ENCODE measurements at places on chromosomes 6 and 20.

DNA sequence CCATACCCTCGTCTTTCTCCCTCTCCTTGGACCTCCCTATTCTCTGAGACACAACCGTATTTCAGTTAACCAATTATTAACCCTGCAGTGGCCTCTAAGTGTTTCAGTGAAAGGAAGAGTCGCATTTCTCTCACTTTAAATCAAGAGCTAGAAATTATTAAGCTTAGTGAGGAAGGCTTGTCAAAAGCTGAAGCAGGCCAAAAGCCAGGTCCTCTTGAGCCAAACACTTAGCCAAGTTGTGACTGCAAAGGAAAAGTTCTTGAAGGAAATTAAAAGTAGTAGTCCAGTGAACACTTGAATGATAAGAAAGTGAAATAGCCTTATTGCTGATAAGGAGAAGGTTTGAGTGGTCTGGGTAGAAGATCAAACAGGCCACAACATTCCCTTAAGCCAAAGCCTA, 58.3 kb downstream of the SNX9 start:
- DNase-seq: no peak

GRCh38 chr20:9280666-9281065, 211.8 kb downstream of the PLCB4 start:
- no peak for DNase-seq

- DNase-seq: no peak
Measured at GRCh38 chr6:137708481-137708880, 158.6 kb upstream of the TNFAIP3 start.

- no peak for DNase-seq
Measured at GRCh38 chr20:32526125-32526524, 59.0 kb downstream of the NOL4L start.

DNA sequence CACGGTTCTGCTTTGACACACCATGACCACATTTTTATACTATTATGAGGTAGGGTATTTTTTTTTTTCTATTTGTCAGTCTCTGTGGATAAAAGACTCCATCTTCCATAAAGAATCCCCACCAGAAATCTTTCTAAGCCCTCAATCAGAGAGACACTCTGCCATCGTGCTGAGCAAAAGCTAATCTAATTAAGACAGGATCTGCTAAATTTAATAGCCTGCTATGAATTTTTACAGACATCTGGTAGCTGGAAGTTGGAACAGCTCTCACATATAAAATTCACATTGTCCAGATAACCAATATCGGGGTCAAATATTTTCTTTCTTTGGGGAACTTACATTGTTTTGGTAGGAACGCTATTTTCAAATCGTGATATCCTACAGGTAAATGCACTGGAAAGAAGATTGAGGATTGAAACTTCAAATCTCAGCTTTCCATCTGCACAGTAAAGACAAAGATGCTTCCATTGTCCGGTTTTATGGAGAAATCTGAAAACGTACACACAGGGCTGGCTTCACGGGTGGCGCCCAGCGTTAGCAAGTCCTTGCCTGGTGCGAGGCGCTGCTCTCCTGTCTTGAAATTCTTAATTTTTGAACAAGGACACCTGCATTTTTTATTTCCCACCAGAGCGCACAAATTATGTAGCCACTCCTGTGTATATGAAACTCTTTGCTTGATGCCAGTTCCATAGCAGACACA, 573.8 kb upstream of the NOX3 start:
- no peak for DNase-seq

DNA sequence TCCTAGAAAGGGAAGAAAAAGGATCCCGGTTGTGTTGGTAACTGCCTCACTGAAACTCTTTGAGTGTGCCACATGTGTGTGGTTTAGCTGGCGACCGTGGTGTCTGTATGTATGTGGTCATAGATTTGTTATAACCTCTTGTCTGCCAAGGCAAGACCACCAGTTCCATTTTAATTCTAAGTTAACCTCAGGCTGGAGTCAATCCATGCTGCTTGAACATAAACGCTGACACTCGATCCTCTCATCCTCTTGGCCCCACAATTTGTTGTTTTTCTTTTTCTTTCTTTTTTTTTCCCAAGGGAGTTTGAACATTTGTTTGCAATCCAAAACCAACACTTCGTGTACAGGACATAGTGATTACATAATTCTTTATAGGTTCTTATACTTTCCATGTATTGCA, 318.9 kb upstream of the JAG1 start:
- DNase-seq: no peak

DNA sequence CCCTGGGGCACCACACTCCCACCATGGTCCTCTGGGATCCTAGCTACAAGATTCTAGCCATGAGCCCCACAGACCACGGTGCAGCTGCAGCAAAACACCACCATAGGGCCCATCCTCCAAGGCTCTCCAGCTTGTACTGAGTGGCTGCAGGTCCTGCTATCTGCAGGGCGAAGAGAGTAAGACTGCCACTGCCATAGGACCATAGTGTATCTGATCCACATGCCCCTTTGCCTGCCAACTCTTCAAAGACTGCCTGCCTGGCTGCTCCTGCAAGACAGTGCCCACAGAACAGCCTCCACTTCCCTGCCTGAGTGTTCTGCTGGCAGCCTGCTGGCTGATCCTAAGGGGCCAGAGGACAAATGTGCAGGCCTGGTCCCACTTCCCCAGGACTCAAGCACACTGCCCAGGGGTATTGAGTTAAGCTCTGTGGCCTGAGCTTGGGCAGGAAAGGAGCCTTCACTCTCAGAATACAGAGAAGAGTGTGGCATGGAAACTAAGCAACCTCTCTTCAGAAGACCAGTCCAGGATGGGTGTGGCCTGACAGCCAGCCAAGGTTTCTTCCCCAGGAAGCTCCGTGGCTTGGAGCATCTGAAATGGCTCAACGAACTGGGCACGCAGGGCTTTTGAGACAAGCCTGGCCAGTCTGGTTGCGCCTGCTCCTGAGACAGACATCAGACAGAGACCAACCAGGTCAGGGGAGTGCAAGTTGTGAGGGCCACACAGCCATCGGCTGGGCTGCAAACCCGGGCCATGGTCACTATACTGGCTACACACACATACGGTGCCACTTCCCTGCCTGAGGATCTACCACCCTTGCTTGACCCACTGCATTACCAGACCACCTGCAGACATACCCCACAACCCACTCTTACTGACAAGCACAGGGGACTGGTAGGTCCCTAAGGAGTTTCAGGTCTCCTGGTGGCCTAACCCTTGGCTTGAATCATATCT, 54.5 kb downstream of the RNGTT start:
- DNase-seq: no peak

GRCh38 chr6:157335829-157336228, 12.5 kb upstream of the TMEM242 start:
- DNase-seq: no peak

DNA sequence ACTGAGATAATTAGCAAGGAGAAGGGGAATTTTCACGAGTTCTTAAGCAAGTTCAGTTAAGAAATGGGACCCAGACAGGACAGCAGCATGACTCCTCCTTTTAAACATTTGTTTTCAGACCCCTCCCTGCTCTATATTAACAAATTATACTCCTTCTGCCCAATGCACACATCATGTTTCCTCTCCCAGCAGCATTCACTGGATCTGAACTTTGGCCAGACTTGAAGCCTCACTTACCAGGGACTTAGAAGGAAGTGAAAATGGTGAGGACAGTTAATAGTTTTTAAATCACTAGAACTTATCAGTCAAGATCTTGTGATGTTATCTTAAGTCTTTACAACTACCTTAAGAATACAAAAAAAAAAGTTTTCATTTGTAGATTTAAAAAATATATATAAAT, 1174.7 kb upstream of the MAP3K7 start:
- no peak for DNase-seq

DNA sequence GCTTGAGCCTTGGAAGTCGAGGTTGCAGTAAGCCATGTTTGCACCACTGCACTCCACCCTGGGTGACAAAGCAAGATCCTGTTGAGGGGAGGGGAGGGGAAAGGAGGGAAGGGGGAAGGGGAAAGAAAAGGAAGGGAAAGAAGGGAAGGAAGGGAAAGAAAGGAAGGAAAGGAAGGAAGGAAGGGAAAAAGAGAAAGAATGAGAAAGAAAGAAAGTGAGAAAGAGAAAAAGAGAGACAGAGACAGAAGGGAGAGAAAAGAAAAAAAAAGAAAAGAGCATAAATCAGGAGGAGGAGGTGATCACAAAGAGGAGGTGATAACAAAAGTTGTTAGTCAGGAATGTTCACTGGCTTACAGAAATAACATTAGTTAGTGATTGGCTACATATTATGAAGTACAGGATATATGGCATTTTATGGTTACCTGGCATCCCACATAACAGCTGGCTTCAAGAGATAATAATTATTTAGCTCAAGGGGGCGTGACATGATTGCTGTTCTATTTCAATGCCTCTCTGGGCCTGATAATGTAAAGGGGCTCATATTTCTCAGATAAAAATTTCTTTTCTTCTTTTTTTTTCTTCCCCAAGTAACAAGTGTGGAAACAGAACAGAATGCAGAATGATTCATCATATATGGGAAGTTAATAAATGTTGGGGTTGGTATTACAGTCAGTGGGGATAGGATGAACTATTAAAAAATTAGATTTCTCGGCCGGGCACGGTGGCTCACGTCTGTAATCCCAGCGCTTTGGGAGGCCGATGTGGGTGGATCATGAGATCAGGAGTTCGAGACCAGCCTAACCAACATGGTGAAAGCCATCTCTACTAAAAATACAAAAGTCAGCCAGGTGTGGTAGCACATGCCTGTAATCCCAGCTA, 27.1 kb downstream of the SAMHD1 start:
- DNase-seq: no peak

DNA sequence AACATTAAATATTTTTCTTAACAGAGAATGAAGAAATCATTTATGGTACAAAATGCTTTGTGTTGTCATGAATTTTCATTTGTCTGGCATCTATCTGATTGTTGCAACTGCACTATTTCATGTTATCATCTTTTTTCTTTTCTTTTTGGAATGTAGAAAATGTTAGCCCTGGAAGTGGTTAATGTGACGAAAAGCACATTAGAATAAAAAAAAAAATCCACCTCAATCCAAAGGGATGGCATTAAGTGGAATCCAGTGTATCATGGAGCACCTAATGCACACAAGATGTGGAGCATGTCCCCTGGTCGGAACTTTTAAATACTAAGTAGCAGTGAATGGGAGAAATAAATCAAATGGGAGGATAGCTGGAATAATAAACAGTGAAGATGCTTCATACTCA, 172.9 kb upstream of the MCHR2 start:
- DNase-seq: no peak

DNA sequence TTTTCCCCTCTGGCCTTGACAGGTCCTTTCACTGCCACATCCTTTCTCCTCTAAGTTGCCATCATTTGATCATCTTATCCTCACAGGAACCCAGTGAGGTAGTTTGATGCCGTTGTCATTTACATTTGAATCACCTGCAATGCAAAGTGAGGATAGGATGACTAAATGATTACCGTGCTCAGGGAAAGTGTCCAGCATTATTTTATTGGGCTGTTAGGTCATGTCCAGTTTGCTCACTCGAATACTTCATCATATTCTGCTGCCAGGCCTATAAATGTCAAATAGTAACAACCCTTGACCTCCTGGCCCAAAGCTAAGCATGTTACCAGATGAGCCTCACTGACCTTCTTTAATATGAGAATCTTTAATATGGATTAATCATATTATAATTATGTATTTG, 1068.7 kb upstream of the FLRT3 start:
- no peak for DNase-seq

DNA sequence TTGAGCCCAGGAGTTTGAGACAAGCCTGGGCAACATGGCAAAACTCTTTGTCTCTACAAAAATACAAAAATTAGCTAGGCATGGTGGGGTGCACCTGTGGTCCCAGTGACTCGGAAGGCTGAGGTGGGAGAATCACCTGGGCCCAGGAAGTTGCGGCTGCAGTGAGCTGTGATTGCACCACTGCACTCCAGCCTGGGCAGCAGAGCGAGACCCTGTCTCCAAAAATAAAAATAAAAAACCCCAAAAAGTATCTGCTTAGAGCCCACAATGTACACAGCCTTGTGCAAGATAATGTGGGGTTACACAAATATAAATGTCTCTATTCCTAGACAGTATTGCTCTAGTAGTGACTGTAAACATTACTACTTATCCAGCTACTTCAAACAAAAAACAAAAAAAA, 5.9 kb downstream of the ESF1 start:
- DNase-seq: no peak

DNA sequence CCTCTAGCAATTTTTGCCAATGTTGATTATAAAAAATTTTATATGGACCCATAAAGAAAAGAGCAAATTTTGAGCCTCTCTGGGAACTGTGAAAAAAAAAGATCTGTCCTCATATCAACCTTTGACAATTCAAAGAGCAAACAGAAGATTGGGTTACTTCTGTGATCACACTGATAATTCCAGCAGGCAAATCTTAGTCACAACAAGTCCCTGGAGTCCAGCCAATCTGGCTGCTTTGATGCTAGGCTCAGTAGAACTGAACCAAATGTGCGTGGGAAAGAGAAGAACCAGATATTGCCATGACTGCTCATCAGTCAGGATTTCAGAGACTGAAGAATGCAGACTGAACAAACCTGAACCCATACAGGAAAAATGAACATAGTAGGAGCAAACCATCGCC, 438.4 kb upstream of the FLRT3 start:
- no peak for DNase-seq

DNA sequence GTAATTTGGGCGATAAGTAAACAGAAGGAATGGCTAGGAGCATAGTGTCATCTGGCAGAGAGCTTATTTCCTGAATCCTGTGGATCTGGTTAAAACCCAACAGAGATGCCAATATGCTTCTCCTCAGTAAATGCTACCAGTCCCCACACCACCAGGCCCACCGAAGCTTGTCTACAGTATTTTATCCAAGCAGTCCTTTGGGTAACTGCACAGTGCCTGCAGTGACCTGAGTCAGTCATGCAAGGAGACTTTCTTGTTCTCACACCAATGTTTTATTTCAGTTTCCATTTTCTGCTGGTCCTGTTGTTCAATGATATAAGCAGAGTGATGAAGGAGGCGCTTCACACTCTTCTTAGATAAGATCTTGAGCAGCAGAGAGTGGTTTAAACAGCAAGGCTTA, 326.3 kb downstream of the RIMS1 start:
- no peak for DNase-seq

DNA sequence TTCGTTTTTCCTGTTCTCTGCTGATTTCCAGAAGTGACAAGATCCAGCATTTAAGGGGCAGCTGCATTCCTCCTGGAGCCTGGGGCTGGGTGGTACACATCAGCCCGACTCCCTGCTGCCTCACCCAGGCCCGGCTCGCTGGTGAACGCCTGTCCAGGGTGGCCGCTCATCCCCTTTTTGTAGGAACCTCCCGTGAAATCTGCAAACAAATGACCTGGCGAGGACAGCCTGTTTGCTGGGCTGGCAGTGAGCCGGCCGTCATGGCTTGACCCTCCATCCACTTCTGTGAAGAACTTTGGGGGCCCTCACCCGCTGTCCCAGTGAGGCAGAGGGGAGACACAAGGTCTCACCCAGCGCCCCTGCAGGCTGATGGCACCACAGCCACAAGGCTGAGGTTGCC, 39.0 kb downstream of the PYGB start:
- DNase-seq: no peak
